Left ventricle myocardium inferior (tissue), 1 donor: ENCODE measurements at places on chromosomes 12 and 14. TPM values are rescaled to one million over a fixed set of nuclear protein-coding genes. Genes with fewer than 3 reads are reported as not detected.
A peak's percentile ranks its signal among the peaks of the same experiment; 100 is the strongest.

GRCh38 chr14:28344381-28344780 lies 422.2 kb upstream of the FOXG1 start:
- DNase-seq, result no peak

DNA sequence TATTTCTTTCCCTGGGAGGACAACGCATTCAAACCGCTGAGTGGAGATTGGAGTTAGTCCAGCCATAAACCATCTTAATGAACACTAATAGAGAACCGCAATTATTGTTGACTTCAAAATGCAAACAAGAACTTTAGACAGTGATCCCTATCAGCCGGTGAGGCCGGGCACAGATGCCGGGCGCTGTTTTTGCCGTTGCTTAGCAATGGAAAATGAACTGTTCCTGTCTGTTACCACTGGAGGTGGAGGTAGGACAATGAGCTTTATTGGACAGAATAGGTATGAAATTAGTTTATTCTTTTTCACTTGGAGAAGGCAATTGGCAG lies 216.8 kb downstream of the TTC8 start:
- DNase-seq, result no peak

DNA sequence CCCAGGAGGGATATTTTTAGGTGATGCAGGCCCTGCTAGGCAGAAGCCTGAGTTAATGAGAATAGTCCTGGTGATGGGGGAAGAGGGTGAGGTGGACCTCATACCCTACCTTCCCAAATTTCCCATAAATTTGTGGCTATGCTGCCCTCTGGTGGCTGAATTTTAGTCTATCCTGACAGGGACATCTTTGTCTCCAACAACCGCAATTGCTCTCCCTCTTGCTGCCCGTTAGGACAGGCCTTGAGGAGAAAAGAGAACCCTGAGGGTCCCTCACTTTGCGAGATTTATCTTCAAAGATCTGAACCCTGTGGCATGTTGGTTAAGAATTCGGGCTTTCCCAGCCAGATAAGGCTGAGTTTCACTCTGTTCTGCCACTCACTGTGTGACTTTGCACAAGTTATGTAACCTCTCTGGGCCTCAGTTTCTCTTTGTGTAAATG lies 9.8 kb upstream of the ZNF385A start:
- no peak for DNase-seq

GRCh38 chr12:59484575-59484974 lies 111.3 kb upstream of the SLC16A7 start:
- no peak for DNase-seq

GRCh38 chr14:75294649-75295033 lies 16.0 kb downstream of the FOS start:
- DNase-seq, result no peak

- no peak for DNase-seq
These were observed 42.0 kb downstream of the RIN3 start for GRCh38 chr14:92555465-92556111.

DNA sequence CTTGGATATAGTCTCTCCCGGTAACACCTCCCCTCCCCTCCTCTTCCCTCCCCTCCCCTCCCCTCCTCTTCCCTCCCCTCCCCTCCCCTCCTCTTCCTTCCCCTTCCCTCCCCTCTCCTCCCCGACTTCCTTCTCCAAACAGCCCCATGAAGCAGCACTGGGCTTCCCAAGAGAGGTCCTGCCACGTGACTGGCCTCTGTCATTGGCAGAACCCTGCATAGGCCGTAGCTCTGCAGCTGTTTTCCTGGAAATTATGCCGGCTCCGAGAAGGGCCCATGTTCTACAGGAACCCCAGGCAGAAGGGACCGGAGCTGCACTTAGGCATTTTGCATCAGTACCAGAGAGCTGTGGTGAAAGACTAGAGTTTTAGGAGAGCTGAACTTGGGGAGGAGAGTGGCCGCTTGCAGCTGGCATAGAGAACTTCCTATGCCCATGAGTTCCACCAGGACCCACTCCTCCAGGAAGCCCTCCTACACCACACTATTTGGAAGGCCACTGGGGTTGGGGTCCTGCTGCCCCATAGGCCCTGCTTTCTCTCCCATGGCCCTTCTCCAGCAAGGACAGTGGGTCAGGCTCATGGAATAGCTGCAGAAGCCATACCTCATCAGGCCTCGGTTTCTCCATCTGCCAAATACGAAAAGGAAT lies 5.1 kb upstream of the TNFAIP2 start:
- peak; percentile 87 for DNase-seq

GRCh38 chr12:57236925-57237595 lies 7.5 kb downstream of the SHMT2 start:
- DNase-seq, result peak; percentile 74

DNA sequence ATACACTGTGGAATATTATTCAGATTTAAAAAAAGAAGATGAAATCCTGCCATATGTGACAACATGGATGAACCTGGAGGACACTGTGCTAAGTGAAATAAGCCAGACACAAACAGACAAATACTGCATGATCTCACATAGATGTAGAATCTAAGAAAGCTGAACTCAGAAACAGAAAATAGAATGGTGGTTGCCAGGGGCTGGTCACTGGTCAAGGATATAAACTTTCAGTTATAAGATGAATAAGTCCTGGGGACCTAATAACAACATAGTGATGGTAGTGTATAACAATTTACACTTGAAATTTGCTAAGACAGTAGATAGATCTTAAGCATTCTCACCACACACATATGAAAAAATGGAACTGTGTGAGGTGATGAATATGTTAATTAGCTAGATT lies 161.3 kb upstream of the TMCC3 start:
- no peak for DNase-seq

DNA sequence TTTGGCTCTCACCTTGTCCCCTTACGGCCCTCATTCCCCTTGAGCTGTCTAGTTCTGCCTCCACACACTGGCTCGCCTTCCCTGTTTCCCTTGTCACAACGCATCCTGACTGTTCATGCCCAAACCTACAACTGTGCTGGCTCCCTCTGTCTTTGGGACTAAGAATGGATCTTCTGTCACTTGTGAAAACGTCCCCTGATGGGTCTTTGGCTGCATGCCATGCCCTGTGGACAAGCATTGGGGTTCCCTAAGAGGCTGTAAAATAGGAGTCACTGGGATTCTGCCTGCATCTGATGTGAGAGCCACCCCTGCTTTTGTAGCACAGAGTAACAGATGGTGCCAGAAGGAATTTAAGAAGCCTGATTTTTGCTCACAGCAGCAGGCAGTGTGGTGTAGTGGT lies 285.3 kb upstream of the CRY1 start:
- no peak for DNase-seq

DNA sequence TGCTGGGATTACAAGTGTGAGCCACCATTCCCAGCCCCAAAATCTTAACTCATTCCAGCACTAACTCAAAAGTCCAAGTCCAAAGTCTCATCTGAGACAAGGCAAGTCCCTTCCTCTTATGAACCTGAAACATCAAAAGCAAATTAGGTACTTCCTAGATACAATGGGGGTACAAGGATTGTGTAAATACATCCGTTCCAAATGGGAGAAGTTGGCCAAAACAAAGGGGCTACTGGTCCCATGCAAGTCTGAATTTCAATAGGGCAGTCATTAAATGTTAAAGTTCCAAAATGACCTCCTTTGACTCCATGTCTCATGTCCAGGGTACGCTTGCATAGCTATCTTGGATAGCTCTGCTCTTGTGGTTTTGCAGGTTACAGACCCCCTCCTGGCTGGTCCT lies 94.7 kb upstream of the PPM1H start:
- no peak for DNase-seq

- no peak for DNase-seq
These were observed 8.9 kb downstream of the IKZF4 start for GRCh38 chr12:56029666-56030293.

DNA sequence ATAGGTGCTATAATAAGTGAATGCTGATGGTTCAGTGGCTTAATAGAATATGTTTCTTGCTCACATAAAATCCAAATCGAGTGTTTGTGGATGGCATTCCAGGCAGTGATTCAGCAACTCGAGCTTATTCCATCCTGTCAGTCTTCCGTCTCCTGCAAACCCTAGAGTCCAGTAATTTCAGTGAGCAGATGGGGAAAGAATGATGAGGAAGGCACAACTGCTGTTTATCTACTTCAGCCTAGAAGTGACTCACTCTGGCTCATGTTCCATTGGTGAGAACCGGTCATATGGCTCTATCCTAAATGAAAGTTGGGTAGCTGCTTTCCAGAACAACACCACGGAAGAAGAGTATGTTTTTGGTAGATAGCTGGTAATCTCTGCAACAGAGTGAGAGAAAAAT lies 421.8 kb upstream of the PDE3A start:
- no peak for DNase-seq

DNA sequence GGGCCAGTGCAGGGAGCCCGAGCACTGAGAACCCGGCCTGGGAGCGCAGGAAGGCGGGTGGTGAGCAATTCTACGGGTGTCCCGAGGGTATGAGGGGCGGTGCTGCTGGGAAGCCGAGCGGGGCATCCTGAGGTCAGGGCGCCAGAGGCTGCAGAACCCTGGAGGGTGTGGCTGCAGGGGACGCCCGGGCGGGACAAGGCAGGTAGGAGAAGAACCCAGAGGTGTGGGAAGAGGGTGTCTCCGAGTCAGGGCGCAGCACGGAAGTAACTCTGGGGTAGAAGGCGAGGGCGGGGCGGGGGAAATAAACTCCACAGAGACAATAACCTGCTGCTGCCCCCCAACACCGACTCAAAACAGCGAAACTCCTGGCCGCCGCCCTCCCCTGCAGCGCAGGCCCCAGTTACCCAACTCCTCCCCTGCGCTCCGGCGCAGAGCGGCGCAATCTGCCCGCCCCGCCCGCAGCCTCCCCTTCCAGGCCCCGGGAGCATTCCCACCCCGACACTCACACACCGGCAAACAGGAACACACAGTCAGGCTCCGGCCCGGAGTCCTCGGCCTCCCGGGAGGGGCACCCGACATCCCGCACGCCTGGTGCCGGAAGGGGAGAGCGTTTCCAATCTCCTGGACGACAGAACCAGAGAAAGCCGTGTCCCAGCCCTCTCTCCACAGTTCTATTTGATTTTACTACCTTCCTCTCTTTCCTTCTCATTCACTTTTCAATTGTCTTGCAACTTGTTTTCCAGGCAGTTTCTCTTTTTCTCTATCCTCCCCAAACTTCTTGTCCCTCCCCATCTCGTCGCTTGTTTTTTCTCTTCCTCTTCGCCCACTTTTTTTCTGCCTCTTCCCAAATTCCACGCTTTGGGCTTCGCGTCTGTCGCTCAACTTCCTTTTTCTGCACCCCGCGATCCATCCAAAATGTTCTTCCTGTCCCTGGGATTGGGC lies 2.4 kb downstream of the HRK start:
- no peak for DNase-seq

GRCh38 chr12:52121824-52122539 lies 42.5 kb downstream of the SMIM41 start:
- DNase-seq, result peak; percentile 70

DNA sequence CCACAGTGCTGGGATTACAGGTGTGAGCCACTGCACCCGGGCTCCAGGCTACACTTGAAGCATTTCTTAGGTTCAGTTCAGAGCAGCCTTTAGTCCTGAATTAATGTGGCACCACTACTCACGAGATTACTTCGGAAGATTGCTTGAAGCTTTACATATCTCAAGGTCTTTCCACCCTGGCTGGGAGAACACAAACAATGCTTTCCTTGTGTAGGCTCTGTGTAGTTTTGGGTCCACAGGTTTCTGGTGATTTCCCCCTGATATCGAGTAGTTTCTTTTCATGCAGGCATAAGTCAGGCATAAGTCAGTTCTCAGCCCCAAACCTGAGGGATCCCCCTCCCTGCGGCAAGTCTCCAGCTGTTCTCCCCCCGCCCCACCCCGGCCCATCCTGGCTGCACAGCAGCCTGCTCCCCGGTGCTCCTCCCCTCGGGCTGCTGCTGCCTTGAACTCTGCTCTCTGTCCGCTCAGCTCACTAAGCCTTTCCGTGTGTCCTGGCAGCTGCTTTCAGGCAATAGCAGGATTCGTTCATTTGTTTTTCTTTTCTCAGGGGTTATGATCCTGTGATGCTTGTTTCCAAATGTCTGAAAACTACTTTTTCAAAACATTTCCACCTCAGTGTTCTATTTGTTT lies 417.7 kb downstream of the TMEM121 start:
- DNase-seq, result no peak

GRCh38 chr12:5200278-5201087 lies 156.8 kb downstream of the KCNA5 start:
- peak; percentile 53 for DNase-seq

DNA sequence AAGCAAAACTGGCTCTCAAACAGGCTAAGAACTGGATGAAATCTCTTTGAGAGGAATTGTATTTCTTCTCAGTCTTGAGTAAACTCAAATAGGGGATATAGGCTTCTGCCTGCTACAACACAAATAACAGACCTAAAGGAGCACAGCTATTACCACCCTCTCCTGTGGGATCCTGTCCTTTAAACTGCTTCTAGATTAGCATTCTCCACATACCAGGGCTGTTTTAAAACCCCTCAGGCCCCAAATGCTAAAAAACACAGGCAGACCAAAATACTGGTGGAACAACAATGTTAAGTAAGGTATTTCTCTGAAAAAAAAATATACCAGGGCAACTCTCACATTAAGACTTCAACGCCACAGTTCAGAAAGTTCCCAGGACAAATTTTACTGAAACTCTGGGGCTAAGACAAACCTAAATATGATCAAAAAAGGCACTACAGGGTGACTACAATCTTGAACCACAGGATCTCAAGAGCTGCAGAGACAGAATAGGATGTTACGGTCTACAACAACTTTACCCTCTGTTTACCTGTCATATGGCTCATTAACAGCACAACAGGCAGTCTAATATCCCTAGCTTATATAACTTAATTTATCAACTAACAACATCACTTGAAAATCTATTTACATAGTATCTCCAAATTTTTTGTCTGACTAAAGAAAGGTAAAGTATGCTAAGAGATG lies 7.2 kb downstream of the CPNE8 start:
- no peak for DNase-seq

DNA sequence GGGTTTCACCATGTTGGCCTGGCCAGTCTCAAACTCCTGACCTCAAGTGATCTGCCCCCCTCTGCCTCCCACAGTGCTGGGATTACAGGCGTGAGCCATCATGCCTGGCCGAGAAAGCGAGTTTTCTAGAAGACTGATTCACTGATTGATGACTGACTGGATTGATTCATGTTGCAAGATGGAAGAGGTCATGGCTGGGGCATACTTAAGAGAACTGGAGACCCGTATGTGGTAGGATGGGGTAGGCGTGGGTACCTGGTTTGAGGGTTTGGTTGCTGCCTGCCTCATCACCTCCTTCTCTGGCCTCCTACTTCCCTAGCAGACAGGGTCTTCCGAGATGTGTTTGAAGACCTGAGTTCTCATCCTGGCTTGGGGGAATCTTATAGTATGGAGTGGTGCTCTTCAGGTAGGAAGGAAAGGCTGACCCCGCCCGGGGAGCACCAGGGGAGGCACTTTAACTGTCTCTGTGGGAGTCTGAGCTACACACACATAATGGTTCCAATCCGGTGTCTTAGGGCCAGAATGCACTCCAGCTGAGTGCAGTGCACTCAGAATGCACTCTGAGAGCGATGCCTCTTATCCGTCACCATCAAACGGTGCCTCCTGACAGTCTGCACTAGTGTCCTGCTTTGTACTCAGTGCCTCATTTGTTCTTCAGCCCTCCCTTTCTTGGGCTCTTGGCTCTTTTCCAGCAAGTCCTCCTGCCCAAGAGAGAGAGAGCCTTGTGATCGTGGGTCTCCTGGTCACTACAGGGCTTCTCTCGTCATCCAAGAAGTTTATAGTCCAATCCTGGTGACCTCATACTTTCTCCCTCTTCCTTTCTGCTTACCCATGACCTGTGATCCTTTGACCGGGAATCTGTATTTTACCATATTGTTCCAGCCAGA lies 19.7 kb downstream of the PLEKHG3 start:
- DNase-seq, result peak; percentile 4

WNT1 gene
- total RNA-seq, result not detected

SDR39U1 gene
- 74.8 TPM for total RNA-seq

PLEKHG7 gene
- not detected for total RNA-seq

FIGNL2 gene
- total RNA-seq, result 0.30 TPM

SERPINA10 gene
- not detected for total RNA-seq

PRB4 gene
- total RNA-seq, result not detected

P2RX2 gene
- total RNA-seq, result not detected

GLI1 gene
- total RNA-seq, result 0.93 TPM

CELA1 gene
- not detected for total RNA-seq

PTCSC3 gene
- not detected for total RNA-seq
